ENCODE measurements at places on chromosomes 13 and 19.

DNA sequence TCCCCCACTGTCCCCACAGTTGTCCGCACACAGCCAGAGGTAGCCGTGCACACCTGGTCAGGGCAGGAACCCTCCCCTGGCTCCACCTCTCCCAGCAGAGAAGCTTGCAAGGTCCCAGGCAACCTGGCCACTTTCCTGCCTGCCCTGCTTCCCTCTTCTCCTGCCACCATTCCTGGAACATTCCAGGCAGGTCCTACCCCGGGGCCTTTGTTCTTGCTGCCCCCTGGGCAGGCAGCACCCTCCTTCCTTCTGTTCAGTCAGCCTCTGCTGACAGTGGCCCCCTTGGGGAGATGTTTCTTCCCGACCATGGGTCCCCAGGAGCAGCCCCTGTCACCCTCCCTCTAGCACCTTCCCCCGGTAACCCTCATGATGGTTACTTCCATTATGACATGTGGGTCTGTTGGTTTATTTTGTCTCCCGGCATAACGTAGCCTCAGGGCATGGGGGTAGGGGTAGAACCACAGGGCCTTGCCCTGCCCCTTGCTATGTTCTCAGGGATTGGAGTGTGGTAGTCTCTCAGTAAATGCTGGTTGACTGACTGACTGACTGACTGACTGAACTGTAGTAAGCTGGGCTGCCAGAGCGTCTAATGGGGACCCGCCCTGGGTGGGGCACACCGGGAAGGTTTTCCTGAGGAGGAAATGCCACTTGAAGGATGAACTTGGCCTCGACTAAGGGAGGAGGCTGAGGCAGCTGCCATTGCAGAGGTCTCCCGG lies 10.8 kb downstream of the PAK4 start:
- H3K27me3 ChIP-seq = no peaks in the 10 kb centered on the region
- H3K36me3 ChIP-seq = no peaks in the 10 kb centered on the region
- no peak overlapping the region for H3K27ac ChIP-seq
- DNase-seq = peak; percentile 85

- DNase-seq = no peak
- H3K27me3 ChIP-seq = no peaks in the 10 kb centered on the region
- no peaks in the 10 kb centered on the region for H3K4me1 ChIP-seq
- H3K4me3 ChIP-seq = no peak overlapping the region
Observed at GRCh38 chr19:29389495-29389894, 136.3 kb upstream of the VSTM2B start.

DNA sequence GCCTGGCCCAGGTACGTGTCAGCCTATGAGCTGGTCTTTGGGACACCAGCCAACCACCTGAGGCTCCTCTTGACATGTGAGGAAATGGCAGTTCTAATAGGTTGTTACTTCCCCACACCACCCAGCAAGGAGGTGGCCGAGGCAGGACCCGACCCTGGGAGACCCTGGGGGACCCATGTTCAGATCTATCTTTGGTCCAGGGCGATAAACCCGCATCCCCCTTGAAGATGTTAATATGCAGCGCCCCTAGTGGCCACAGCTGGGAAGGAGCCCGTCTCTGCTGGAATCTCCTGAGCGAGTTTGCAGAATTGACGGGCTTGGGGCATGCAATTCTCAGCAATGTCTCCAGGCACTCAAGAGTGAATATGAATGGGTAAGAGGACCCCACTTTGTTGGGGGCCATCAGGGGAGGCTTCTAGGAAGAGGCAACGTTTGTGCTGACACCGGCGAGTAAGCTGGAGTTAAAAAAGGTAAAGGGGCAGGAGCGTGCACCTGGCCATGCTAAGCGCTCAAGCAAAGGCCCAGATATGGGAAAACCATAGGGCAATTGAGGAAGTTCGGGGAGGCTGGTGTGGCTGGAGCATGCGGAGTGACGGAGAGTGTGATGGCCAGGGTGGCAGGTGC lies 1.5 kb upstream of the MYO1F start:
- DNase-seq = peak; percentile 83
- no peaks in the 10 kb centered on the region for H3K36me3 ChIP-seq
- H3K27me3 ChIP-seq = no peaks in the 10 kb centered on the region

DNA sequence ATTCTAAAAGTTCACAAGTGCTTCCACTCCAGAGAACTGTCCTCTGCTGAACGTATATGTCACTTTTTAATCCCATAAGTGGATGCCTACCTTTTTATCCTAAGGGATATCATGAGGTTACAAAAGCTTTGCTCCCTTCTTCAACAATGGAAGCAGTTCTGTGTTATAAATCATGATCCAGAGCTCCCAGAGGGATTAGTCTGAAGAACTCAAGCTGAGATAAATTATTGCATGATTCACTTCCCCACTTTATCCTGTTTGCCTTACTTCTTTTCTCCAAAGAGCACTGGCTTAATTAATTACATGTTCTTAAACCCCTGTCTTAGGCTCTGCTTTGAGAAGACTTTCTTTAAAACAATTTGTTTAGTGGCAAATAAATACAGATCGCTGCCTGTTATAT lies 246.7 kb downstream of the PCDH17 start:
- no peaks in the 10 kb centered on the region for H3K36me3 ChIP-seq
- no peaks in the 10 kb centered on the region for H3K4me1 ChIP-seq
- no peak for DNase-seq
- H3K4me3 ChIP-seq = no peak overlapping the region

DNA sequence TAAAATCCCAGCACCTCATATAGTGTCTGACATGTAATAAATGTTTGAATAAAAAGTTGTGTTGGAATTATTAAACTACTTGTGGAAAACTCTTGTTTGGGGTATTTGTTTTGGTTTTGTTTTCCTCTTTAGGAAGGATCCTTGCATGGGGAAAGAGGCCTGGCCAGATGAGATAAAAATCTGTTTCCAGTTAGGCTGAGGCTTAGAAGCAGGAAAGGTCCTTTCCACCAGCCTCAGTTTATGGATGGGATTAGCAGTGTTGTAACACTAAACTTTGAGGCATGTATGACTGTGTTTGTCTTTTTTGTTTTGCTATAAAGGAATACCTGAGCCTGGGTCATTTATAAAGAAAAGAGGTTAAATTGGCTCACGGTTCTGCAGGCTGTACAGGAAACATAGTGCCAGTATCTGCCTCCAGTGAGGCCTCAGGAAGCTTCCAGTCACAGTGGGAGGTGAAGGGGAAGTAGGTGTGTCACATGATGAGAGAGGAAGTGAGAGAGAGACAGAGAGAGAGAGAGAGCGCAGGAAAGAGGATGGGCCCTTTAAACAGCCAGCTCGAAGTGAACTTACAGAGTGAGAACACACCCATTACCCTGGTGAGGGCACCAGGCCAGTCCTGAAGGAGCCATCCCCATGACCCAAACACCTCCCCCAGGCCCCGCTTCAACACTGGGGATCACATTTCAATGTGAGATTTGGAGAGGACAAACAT lies 21.6 kb downstream of the SPATA13 start:
- no peaks in the 10 kb centered on the region for H3K4me1 ChIP-seq
- no peak for DNase-seq
- H3K27ac ChIP-seq = no peak overlapping the region
- no peaks in the 10 kb centered on the region for H3K36me3 ChIP-seq
- H3K4me3 ChIP-seq = no peak overlapping the region
- H3K27me3 ChIP-seq = no peaks in the 10 kb centered on the region

GRCh38 chr19:16463991-16464575 lies 7.7 kb downstream of the EPS15L1 start:
- no peaks in the 10 kb centered on the region for H3K4me1 ChIP-seq
- no peak overlapping the region for H3K4me3 ChIP-seq
- no peak overlapping the region for H3K27ac ChIP-seq
- H3K36me3 ChIP-seq = no peaks in the 10 kb centered on the region
- no peak for DNase-seq

DNA sequence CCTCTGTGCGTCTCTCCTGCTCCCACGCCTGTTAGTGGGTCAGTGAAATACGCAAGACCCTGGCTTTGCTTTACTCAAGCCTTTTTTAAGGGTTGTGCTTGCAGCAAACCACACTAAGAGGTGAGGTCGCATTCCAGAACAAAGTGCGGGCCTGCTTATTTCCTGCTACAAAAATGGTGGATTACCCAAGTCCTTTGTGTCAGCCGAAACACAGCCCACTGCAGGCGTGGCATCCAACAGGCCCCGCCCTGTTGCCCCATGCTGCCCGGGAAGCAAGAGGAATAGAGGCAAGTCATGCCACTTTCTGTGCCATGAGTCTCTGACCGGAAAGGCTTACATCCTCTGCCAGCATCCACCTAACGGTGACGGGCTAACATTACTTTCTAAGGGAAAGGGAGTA lies 7.7 kb upstream of the IRS2 start:
- H3K27ac ChIP-seq = no peak overlapping the region
- H3K4me3 ChIP-seq = no peak overlapping the region
- no peaks in the 10 kb centered on the region for H3K27me3 ChIP-seq
- H3K36me3 ChIP-seq = no peaks in the 10 kb centered on the region

GRCh38 chr19:42132851-42133528 lies 744 bp upstream of the POU2F2 start:
- peak overlapping the region; percentile 41 for H3K4me3 ChIP-seq
- peak; percentile 84 for DNase-seq
- peak overlapping the region; percentile 65 for H3K27ac ChIP-seq
- H3K27me3 ChIP-seq = no peaks in the 10 kb centered on the region
- H3K4me1 ChIP-seq = peaks cover 8% of the 10 kb centered on the region
- H3K36me3 ChIP-seq = no peaks in the 10 kb centered on the region

DNA sequence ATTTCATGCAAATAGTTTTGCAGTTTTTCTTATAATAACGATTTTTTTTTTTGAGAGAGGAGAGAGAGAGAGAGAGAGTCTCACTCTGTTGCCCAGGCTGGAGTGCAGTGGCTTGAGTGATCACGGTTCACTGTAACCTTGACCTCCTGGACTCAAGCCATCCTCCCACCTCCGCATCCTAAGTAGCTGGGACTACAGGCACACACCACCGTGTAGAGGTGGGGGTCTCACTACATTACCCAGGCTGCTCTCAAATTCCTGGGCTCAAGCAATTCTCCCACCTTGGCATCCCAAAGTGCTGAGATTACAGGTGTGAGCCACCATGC lies 26.8 kb upstream of the GJB6 start:
- H3K4me3 ChIP-seq = no peak overlapping the region
- H3K27ac ChIP-seq = no peak overlapping the region
- H3K27me3 ChIP-seq = no peaks in the 10 kb centered on the region
- no peaks in the 10 kb centered on the region for H3K4me1 ChIP-seq

GRCh38 chr13:43072394-43072793 lies 49.0 kb downstream of the DNAJC15 start:
- H3K36me3 ChIP-seq = no peaks in the 10 kb centered on the region
- no peak for DNase-seq
- H3K4me3 ChIP-seq = no peak overlapping the region
- H3K4me1 ChIP-seq = no peaks in the 10 kb centered on the region
- H3K27me3 ChIP-seq = no peaks in the 10 kb centered on the region
- no peak overlapping the region for H3K27ac ChIP-seq

DNA sequence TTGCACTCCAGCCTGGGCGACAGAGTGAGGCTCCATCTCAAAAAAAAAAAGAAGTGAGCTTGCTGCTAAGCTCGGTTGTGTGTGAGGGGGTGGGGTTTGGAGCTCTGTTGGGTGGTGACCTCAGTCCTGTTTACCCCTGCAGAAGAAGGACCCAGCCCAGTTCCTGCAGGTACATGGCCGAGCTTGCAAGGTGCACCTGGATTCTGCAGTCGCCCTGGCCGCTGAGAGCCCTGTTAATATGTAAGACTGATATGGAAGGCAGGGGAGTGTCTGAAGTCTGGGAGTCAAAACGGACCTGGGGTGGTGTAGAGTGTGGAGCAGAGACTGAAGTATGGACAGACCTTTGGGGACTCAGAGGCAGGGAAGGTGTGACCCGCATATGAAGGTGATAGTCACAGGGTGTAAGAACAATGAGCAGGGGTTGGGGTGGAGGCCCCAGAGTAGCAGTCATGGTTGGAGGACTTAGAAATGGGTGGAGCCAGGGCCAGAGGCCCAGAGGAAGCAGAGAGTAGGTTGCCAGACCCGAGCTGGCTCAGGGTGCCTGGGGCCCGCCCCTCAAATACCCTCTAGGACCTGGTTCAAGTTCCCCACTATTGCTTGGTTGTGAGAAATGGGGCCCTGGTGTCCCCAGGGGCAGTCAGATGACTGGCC lies 13.2 kb downstream of the CLASRP start:
- peak; percentile 79 for DNase-seq
- peaks cover 55% of the 10 kb centered on the region for H3K36me3 ChIP-seq
- peak overlapping the region; percentile 37 for H3K27ac ChIP-seq
- H3K4me1 ChIP-seq = no peaks in the 10 kb centered on the region
- no peak overlapping the region for H3K4me3 ChIP-seq

Data from Peyer's patch (tissue), 4 donors.